ENCODE measurements at places on chromosomes 4 and X. TPM values are rescaled to one million over a fixed set of nuclear protein-coding genes. Genes with fewer than 3 reads are reported as not detected.

GRCh38 chr4:156528216-156528615, 443.4 kb downstream of the PDGFC start:
- DNase-seq: no peak

GRCh38 chr4:100582146-100582545, 64.3 kb upstream of the EMCN start:
- DNase-seq: no peak

- peak; percentile 22 for DNase-seq
Observed at GRCh38 chrX:16979226-16979625, 32.8 kb downstream of the REPS2 start.

DNA sequence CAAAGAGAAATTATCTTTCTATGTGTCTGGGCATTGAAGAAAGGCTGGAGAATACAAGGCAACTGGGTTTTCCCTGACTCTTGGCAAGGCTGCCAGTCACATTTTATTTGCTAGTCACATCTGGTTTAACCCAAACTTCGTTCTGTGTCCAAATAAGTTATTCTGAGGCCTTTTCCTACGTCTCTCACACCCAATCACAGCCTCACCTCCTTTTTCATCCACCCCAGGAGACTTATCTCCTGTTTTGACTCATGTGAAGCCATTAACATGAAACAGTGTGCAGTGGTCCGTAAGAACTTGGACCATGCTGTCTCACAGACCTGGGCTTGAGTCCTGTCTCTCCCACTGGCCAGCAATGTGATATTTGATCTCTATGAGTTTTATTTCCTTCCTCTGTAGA, 59.3 kb downstream of the CNGA2 start:
- no peak for DNase-seq

DNA sequence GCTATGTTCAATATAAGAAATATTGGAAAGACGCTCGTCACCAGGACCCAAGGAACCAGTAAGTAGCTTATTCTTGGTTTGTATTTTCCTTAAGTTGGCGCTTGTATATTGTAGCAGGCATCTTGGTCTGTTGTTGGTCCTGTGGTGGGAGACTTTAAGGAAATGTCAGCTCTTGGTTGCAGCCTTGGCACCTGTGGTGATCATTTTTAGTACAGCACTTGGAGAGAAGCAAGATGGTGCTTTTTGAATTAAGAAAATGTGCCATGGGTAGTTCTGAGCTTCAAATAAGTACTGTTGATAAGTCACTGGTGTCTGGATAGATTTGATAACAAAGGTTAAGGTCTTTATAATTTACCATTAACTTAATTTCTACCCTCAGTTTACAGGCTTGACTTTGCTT, 1.1 kb downstream of the RPS3A start:
- DNase-seq: no peak

- no peak for DNase-seq
Observed at GRCh38 chr4:139641218-139641617, 24.4 kb upstream of the MGST2 start.

The PPEF2 gene
- polyA plus RNA-seq: 0.30 TPM

The RTL5 gene
- 10.9 TPM for polyA plus RNA-seq

DNA sequence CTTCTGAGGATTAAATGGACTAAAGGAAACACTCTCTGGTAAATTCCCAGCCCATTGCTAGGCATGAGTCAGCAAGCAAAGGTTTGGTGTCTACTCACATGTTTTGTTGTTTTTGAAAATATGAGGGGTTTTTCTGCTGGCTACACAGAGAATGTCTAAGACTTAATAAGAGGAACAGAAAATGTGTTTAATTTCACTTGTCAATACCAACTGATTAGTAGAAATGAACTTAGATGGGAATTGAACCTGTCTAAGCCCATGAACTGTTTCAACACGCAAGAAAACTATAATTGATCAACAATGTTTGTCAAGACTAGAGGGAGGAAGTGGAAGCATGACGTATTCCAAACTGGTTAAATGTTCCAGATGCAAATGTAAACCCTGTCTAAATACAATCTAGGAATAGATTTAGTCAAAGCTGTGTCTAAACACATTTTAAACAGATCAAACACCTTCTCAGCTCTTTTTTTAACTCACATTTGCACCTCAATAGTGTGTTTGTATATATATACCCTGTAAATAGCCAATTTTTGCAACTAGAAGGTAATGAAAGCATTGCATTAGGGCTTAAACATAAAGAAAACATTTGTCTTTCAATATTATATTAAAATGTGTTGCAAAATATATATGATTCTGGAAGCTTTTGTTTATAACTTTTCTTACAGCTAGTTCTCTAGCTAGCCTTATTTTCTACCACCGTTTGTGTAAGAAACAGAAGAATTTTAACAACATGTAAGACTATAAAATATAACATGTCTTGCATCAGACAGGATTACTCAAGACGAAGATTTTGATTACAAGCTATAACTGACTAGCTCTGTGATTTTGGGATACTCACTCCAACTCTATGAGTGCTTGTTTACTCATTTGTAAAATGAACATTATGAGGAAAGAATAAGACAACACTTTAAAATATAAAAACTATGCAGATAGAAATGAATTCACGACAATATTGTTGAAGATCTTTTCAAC, 607.8 kb downstream of the FSTL5 start:
- no peak for DNase-seq

DNA sequence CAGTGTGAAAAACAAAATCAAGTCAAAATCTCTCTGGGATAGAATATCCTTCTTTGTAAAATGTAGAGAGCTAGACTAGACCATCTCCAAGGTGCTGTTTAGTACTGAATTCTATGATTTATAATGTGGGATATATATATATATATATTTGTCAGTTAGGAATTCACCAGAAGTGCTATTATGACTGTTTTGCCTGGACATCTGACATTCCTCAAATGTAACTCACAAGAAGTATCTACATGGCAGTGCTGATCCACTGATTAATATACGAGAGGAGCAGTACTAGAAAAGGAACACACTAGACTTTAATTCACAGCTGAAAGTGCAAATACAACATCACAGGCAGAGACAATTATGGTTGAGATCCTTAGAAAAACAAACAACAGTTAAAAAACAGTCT, 208.9 kb downstream of the GBA3 start:
- DNase-seq: no peak

The ZBED1 gene
- polyA plus RNA-seq: 15.9 TPM

Data from forelimb muscle (tissue), 1 donor.